Activated CD8-positive, alpha-beta memory T cell treated with anti-CD3 and anti-CD28 coated beads for 48 hours (primary cell): ENCODE measurements at places on chromosomes 5 and 9.
A peak's percentile ranks its signal among the peaks of the same experiment; 100 is the strongest.

DNA sequence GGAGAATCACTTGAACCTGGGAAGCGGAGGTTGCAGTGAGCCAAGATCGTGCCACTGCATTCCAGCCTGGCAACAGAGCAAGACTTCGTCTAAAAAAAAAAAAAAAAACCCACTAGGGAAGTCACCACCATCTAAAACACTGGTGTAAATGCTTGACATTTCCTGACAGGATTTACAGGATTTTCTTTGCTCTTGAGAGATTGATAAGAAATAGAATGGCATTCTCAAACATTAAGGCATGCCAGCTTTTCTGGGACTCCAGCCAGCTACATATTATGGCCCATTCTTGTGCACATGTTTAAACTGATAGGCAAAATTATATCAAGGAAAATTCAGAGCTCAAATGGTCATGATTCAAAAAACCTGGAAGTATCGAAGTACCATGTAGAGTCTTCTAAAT lies 28.7 kb downstream of the GTF3C4 start:
- no peak for DNase-seq

DNA sequence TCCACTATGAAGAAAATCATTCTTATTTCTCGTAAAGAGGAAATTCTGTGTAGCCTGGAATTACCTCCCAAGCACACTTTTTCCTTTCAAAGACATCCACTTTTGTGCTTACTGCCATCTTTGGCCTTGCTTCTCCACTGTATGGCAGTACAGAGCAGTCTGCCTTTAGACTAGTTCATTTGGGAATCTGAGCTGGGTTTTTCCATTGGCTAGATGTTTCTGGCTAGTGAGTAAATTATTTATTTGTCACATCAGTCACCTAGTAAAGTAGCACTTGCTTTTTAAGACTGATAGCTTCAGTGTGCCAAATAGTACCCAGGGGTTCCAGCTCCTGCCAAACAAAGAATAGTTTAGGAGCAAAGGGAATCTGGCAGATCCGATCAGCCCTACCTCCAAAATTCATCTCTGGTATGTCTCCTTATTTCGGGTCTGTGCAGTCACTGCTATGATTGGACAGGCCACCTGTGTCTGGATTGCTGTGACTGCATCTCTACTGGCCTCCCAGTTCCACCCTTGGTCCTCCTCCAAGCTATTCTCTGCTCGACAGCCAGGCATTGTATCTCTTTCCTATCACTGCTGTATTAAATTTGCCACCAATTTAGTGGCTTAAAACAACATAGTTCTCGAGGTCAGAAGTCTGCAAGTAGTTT lies 97.6 kb downstream of the NUDT12 start:
- no peak for DNase-seq

GRCh38 chr5:2797981-2798380 lies 46.5 kb upstream of the IRX2 start:
- DNase-seq: no peak

DNA sequence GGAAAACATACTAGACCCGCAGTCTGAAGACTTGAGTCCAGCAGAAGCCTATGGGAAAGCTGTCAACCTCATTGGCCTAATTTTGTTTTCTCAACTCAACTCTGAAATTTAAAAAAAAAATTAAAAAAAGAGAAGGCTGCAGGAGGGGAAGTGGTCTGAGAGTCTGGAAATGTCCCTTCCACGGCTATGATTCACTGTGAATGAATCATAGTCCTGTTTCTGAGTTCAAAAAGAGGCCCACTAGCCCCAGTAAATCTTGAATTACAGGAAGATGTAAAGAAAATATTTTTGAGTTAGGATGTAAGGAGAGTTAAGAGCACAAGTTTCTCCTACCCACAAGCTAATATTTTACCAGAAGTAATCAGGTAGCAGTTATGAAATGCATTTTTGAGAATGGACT lies 565.5 kb upstream of the DMAC1 start:
- DNase-seq: no peak

GRCh38 chr9:130207241-130207992 lies 35.2 kb downstream of the NCS1 start:
- DNase-seq: no peak

- no peak for DNase-seq
Measured at GRCh38 chr9:38164659-38165221, 95.7 kb upstream of the SHB start.

DNA sequence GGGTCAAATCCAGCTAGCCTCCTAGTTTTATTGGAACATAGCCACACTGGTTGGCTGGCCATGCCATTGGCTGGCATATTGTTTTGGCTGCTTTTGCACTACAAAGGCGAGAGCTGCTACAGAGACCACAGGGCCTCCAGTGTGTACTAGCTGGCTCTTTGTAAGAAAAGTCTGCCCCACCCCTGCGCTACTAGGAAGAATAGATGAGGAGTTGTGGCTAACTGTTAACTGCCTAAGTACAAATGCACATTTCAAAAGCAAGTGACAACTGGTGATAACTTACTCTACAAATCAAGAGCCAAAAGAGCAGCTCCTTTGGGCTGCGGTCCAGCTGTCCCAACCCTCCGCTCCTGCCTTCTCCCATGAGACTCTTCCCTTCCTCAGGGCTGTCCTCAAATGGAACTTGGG lies 63.9 kb downstream of the SERINC5 start:
- DNase-seq: no peak

DNA sequence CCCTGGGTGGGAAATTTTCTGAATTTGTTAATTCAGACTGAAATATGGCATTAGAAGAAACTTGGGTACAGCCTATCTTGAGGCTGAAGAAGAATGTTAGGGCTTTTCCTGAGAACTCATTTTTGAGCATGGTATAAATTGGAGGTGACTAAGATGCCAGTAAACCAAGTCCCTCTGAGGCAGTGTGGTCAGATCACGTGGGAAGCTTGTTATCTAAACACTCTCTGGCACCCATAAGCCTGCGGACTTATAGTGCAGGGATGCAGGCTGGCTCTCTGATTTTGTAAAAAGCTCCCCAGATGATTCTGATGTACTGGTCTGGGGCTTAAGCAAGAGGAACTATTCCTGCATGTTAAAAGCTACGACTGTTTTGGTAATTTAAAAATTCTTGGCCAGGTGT lies 34.3 kb downstream of the MTMR12 start:
- DNase-seq: no peak

- no peak for DNase-seq
Measured at GRCh38 chr9:21266733-21267484, 27.1 kb upstream of the IFNA14 start.

- DNase-seq: peak; percentile 78
Measured at GRCh38 chr5:142108432-142109330, at the start of gene NDFIP1. NDFIP1 (plus strand) TSS chr5:142108779; CDS start chr5:142108975, 196 bp downstream.

GRCh38 chr5:20476016-20476415 lies 488.0 kb upstream of the CDH18 start:
- no peak for DNase-seq

DNA sequence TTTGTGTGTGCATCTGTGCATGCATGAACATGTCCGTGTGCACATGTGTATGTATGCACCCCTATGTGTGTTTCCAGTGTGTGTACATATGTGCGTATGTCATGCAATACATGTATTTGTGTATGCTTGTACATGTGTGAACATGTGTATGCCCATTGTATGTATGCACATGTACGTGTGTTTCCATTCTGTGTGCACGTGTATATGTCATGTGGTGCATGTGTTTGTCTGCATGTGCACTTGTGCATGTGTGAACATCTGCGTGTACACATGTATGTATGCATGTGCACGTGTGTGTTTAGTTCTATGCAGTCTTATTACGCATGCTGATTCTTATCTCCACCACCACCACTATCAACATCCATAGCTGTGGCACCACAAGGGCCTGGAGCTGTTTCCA lies 403.5 kb upstream of the IRX4 start:
- no peak for DNase-seq

DNA sequence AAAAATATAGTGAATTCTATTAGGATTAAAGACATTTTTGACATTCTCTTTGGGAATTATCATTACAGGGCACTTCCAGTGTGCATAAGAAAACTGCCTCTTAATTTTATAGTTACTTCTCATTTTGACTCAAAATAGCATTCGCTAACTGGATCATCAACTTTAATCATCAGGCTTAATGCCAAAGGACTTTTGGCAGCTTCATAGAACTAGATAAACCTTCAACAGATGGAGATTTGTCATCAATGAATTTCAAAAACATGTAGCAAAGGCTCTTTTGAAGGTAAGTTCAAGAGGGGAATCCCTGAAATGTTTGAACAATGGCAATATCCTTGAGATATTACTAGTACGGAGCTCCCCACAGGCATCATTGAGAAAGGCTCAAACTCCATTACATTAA lies 447.2 kb downstream of the PDE4D start:
- DNase-seq: no peak

DNA sequence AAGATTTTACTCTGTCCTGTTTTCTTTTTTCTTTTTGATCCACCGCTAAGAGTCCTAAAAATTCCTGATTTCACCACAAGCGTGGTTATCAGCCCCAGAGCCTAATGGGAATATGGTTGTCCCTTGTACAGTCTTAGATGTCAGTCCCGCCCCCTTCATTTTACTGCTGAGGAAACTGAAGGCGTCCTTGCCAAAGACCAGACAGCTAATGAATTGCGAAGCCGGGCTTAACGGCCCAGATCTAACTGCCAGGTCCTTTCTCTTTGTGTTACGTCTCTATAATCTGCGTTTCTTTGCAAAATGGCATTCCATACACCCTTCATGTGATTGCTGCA lies 497 bp downstream of the NSA2 start:
- no peak for DNase-seq

DNA sequence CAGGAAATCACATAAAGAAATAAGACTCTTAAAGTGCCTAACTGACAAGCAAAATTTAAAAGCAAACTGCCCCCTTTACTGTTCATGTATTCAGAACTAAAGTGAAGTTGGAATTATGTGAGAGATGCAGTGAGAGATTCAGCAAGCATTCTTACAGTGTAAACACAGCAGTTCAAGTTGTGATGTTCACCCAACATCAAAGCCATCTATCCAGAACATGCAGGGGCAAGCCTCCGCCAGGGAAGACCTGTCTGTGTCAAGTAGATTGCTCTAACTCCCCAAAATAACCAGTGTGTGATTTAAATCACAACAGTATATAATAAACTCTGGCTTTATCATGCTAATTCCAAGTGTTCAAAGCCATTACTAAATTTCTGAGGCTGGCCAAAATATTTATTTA lies 233.3 kb downstream of the BNC2 start:
- DNase-seq: no peak

GRCh38 chr9:121226175-121226574 lies 24.5 kb upstream of the RAB14 start:
- DNase-seq: no peak

- no peak for DNase-seq
Measured at GRCh38 chr9:115162946-115163345, 45.0 kb upstream of the TNC start.

DNA sequence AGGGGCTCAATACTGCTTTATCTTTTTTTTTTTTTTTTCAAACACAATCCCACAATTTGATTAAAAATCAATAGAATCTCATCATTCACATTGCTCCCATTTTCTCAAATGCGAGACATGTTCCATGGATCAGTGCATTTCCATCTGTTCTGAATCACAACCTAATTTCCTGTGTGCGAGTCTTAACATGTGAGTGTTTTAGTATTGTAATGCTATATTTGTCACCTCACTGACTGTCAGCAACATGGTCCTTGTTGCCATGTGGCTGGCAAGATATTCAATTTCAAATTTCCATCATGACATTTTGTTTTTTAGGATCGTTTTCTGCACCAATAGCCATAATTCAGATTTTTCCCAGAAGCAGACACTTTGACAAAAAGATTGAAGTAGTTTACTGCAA lies 233.2 kb upstream of the PRDM9 start:
- no peak for DNase-seq

DNA sequence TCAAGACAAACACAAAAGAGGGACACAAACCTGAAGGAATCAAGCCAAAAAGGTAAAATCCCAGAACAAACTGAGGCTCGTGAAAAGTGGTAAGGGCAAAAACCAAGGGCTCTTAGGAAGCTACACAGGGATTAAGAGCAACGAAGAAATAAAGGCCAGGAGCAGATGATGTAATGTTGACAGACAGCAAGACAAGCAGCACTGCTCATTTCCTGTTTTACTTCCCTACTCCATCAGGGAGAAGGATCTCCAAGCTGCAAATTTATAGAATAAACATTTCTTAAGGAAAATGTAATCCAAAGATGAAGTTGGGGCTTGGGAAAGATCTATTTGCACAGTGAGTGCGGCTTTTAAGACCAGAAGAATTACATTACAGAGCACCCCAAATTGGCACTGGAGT lies 182.3 kb upstream of the MAP1B start:
- no peak for DNase-seq

DNA sequence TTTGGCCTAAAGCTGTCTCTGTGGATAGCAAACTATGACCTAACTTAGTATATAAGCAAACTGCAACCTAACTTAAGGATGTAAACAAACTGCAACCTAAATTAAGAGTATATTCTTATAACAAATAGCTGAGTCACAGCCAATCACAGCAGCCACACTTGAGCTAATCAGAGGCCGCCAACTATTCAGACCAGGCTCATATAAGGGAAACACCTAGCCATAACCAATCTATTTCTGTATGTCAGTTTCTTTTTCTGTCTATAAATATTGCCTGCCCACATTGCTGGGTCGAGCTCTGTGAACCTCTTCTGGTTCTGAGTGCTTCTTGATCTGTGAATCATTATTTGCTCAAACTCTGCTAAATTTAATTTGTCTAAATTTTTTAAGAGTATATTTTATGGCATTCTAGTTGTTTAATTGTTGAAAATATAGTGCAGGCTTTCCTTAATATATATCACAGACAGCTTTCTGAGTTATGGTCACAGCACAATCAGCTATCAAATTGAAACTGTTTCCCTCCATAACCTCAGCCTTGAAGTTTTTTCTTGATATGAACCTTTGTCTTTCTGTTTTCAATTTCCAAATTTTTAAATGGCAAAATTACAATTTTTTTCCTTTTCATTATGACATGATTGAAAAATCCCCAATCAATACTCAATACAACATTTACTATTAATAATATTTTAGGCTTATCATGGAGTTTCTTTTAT lies 327.1 kb upstream of the NUDT12 start:
- no peak for DNase-seq

DNA sequence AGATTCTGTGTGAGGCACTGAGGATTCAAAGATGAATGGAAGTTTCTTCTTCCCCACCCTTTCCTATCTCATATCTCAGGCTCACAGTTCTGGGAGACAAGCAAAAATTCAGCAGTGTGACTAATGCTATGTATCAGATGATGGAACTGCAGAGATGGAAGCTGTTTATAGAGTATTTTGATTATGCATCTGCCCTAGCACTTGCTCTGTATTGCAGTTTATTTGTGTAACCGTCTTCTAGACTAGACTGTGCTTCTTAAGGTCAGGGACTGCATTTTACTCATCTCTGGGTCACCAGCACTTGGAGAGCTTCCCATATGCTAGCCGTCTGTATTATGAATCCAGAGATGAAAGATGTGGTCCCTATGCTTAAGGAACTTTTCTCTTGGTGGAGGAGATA lies 12.6 kb downstream of the CAVIN4 start:
- no peak for DNase-seq

GRCh38 chr5:173718469-173718868 lies 102.0 kb upstream of the BOD1 start:
- DNase-seq: no peak

- DNase-seq: no peak
Measured at GRCh38 chr9:79026316-79026715, 545.4 kb upstream of the TLE4 start.

- DNase-seq: no peak
Measured at GRCh38 chr5:152523964-152524363, 118.9 kb upstream of the NMUR2 start.
